ENCODE measurements at places on chromosomes 5 and 9.

GRCh38 chr9:116095403-116095802 is 58.2 kb upstream of the PAPPA start:
- DNase-seq = no peak

DNA sequence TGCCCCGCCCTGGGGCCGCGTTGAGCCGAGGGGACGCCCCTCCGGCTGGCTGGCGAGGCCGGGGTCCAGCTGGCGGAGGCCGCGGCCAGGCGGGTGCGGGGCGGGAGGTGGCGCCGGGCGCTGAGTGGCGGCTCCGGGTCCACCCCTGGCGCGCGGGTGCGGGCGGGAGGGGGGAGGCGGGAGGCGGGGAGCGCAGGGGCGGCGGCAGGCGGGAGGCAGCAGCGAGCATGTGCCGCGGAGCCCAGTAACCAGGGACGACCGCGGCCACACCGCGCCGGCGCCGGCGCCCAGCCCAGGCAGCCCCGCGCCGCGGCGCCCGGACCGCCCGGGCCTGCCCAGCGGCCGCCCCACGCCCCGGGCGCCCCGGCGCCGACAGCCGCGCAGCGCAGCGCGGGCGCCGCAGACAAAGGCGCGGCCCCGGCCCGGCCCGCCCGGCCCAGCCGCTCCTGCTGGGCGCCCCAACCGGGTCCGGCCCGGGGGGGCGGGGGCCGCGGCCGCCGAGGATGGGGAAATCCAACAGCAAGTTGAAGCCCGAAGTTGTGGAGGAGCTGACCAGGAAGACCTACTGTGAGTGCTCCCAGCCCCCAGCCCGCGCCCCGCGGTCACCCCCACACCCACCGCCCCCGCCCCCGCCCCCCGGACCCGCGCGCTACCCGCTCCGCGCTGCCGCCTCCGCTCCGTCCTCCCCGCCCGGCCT is at the start of gene NCS1:
TSS of gene NCS1 (plus strand) at position 244 of the 697 bp plus-strand sequence. CDS start at position 504, 260 bp downstream.
- DNase-seq = peak; percentile 83

GRCh38 chr9:83247732-83248131 is 184.8 kb upstream of the RASEF start:
- no peak for DNase-seq

DNA sequence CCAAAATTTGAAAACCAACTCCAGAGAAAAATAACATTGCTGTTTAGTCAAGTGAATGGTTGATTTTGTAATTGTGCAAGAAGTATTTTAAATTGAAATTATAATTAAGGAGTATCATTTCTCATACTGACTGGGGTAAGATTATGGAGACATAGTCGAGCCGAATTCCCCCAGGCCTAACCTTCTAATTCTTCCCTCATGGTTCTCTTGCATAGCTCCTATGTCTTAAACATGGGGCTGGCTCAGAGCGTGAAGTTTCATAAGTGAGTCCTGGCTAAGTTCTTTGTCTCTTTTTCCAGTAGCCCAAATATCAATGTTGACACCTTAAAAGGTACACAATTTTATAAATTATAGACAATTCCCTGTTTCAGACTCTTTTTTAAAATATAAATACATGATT is 46.7 kb upstream of the ANXA1 start:
- DNase-seq = no peak

- no peak for DNase-seq
These were observed 19.6 kb downstream of the PTPA start for GRCh38 chr9:129130791-129131190.

GRCh38 chr5:138110266-138110963 is 26.6 kb downstream of the WNT8A start:
- DNase-seq = peak; percentile 21

DNA sequence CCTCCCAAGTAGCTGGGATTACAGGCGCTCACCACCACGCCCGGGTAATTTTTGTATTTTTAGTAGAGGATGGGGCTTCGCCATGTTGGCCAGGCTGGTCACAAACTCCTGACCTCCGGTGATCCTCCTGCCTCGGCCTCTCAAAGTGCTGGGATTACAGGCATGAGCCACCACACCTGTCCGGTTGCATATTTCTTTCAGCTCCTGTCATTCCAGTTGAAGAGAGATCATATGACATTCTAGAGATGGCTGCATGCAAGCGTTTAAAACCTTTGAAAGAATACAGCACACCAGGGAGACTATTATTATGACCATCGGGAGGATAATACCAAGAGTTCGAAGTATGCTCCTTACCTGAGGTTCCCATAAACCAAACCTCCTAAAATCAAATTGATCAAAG is 9.6 kb upstream of the NIM1K start:
- DNase-seq = no peak

GRCh38 chr5:173598686-173599085 is 17.8 kb downstream of the BOD1 start:
- no peak for DNase-seq

GRCh38 chr9:108933231-108933717 is 650 bp downstream of the ELP1 start:
- no peak for DNase-seq

DNA sequence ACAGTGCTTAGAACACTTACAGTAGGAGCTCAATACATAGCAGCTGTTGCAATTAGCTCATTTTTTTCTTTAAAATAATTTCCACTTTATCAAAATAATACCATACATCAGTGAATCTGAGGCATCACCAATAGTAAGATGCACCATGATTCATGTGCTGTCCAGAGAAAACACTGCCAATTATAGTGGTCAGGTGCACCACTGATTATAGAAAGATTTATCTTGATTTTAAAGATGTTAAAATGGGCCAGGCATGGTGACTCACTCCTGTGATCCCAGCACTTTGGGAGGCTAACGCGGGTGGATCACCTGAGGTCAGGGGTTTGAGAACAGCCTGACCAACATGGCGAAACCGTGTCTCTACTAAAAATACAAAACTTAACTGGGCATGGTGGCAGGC is 39.4 kb downstream of the NAIF1 start:
- no peak for DNase-seq

- no peak for DNase-seq
These were observed 8.2 kb downstream of the LIFR start for GRCh38 chr5:38548064-38548759.
